ENCODE measurements at places on chromosomes 7 and 10. TPM values are rescaled to one million over a fixed set of nuclear protein-coding genes. Genes with fewer than 3 reads are reported as not detected.

Gene TAX1BP1
- polyA plus RNA-seq = 87.9 TPM

Gene CYP3A4
- not detected for polyA plus RNA-seq

Gene CDH23
- polyA plus RNA-seq = 0.95 TPM

- no peaks in the 10 kb centered on the region for H3K4me1 ChIP-seq
- H3K4me3 ChIP-seq = no peak overlapping the region
- no peak overlapping the region for H3K27ac ChIP-seq
- H3K36me3 ChIP-seq = no peaks in the 10 kb centered on the region
- no peak for DNase-seq
Observed at GRCh38 chr7:157731126-157731525, 394.3 kb downstream of the DNAJB6 start.

DNA sequence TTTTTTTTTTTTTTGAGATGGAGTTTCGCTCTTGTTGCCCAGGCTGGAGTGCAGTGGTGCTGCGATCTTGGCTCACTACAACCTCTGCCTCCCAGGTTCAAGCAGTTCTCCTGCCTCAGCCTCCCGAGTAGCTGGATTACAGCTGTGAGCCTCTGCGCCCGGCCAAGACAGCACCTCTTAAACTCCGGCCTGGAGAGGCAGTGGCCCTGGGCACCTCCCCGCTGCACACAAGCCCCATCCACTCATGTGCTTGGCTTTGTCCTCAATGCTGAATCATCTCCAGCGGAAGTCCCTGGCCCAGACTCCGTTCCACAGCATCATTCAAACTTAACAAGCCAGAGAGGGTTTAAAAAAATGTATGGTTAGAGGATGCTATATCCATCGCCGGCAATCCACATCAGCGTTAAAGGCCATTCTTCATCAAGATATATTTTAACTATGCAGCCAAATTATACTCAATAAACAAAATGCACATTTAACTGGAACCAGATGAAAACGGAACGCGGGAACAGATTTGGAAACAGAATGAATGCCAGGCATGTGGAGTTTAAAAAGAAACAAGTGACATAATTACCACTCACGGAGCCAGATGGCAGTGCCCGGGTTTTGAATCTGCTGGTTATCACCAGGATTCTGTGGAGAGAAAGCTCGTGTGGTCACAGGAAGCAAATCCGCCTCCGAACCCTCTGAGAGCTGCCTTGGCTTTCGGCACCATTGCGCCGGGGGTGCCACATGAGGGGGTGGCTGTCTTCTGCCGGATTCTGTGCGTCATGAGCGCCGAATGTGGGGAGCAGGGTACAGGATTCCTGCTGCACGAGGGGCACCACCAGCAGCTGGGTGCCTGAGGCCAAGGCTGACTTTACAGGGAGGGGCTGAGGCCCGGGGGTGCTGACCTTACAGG is 45.6 kb upstream of the CFAP46 start:
- no peaks in the 10 kb centered on the region for H3K36me3 ChIP-seq
- no peaks in the 10 kb centered on the region for H3K4me1 ChIP-seq
- H3K4me3 ChIP-seq = no peak overlapping the region
- no peaks in the 10 kb centered on the region for H3K27me3 ChIP-seq
- no peak overlapping the region for H3K27ac ChIP-seq

DNA sequence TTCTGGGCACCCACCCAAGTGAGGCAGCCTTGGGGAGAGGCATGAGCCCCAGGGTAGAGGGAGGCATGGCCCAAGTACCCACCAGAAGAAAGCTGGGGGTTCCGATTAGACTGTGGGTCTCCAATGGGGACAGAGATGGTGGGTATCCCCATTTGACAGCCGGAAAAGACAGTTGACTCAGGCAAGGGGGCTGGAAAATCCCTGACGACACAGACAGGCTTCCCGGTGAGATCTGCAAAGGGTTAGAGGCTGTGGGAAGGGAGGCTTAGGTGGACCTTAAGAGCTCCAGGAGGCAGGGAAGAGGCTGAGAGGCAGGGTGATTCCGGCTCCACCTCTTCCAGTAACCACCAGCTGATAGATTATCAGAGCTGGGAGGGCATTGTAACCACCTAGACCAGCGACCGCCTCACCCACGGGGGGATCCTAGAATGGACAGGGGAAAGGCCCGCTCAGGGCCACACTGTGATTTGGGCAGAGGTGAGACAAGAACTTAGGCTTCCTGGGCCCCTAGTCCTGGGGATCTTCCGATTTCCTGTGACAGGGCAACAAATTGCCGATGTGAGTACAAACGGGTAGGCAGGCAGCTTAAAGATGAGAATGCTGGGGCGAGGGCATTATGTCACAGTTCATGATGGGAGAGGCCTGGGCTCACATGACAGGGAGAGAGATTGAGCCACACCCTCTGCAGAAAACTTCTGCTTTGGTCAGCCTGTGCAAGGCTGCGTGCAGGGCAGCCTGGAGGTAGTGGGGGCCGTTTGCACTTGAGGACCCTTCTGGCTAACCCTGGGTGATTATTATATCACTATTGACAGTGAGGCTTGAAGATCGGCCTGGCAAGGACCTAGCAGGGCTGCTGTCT is 5.4 kb downstream of the TBATA start:
- DNase-seq = no peak
- no peak overlapping the region for H3K27ac ChIP-seq
- H3K4me1 ChIP-seq = no peaks in the 10 kb centered on the region
- H3K27me3 ChIP-seq = no peaks in the 10 kb centered on the region
- H3K4me3 ChIP-seq = no peak overlapping the region

DNA sequence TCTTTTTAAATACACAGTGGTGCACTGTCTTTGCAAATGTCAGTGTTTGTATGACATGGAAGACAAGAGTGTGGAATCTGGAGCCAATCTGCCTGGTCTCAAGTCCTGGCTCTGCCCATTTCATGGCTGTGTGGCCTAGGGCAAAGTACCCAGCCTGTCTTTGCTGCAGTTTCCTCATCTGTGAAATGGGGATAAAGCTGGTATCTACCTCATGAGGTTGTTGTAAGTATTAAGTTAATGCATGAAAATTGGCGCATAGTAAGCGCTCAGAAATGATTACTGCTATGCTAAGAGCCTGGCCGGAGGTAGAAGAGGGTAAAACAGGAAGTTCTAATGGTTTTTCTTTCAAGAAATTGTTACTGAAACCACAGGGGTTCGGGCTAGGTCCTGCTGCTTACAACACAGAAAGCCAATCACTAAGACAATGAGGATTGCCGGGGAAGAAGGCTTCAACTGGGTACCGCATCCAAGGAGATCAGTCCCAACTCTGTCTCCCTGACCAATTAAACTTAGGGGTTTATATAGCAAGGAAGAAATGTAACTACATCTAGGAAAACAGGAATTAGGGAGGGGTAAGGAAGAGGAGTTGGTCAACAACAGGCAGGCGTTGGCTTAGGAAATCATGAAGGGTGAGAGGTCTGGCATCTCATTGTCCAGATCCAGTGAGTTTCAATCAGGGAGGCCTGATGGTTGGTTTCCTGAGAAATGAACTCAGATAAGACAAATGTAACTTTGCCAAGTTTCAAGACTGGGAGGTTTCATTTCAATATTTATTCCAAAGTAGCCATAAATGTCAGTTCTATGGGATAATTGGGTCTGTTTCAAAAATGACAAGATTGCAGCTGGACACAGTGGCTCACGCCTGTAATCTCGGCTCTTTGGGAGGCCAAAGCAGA is 57.0 kb downstream of the CHST3 start:
- H3K4me1 ChIP-seq = no peaks in the 10 kb centered on the region
- no peak for DNase-seq
- no peak overlapping the region for H3K27ac ChIP-seq
- H3K36me3 ChIP-seq = no peaks in the 10 kb centered on the region
- no peaks in the 10 kb centered on the region for H3K27me3 ChIP-seq

DNA sequence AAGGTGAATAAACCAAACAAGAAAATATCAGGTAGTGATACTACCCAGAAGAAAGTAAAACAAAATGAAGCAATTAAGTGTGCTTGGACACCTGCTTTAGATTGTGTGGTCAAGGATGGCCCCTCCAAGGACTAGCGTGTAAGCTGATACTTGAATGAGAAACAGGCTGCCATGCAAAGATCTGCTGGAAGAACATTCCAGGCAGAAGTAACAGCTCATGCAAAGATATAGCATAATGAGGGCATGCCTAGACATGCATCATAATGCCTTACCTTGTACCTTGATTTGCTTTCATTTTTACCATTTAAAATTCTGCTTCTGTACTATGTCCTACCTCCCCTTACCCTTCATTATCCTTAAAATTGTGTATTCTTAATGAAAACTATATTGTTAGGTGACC is 74.8 kb upstream of the HDAC9 start:
- no peak overlapping the region for H3K27ac ChIP-seq
- no peaks in the 10 kb centered on the region for H3K27me3 ChIP-seq
- H3K4me1 ChIP-seq = peaks cover 18% of the 10 kb centered on the region

DNA sequence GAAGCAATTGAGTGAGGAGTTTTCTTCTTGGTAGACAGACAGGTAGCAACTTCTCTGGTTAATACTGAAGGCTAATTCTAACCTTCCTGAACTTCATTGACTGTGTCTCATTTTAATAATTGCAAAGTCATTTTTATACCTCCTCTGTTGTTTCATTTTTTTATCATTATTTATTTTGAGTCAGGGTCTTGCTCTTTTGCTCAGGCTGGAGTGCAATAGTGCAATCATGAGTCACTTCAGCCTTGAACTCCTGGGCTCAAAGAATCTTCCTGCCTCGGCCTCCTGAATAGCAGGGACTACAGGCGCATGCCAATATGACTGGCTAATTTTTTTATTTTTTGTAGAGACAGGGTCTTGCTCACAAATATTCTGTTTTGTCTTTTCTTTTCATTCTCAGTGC is 45.4 kb downstream of the APBB1IP start:
- no peak for DNase-seq
- no peak overlapping the region for H3K27ac ChIP-seq
- H3K36me3 ChIP-seq = no peaks in the 10 kb centered on the region

- H3K4me1 ChIP-seq = peaks cover 3% of the 10 kb centered on the region
- H3K36me3 ChIP-seq = no peaks in the 10 kb centered on the region
- H3K27ac ChIP-seq = no peak overlapping the region
- H3K27me3 ChIP-seq = no peaks in the 10 kb centered on the region
Observed at GRCh38 chr7:73972614-73973013, 55.4 kb upstream of the ELN start.

DNA sequence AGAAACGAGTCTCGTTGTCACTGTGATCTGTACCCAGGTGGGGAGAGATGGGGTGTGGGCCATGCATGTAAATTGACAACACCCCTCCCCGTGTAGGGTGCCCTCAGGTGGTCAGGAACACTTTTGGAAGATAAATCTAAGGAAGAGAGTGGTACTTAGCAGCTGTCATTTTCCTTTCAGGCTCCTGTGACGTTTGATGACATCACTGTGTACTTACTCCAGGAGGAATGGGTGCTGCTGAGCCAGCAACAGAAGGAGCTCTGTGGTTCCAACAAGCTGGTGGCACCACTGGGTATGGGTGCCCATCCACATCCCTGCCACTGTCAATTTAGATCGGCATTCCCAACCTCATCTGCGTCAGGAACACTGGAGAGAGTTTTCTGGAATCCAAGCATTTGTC is 6.3 kb downstream of the ZNF862 start:
- no peaks in the 10 kb centered on the region for H3K4me1 ChIP-seq
- H3K27ac ChIP-seq = no peak overlapping the region
- no peaks in the 10 kb centered on the region for H3K36me3 ChIP-seq
- H3K27me3 ChIP-seq = peaks cover 20% of the 10 kb centered on the region
- no peak overlapping the region for H3K4me3 ChIP-seq
- no peak for DNase-seq

GRCh38 chr7:47771336-47771989 is 176.8 kb downstream of the PKD1L1 start:
- no peak overlapping the region for H3K4me3 ChIP-seq
- no peak overlapping the region for H3K27ac ChIP-seq
- H3K36me3 ChIP-seq = no peaks in the 10 kb centered on the region
- DNase-seq = no peak
- no peaks in the 10 kb centered on the region for H3K4me1 ChIP-seq

- H3K27me3 ChIP-seq = no peaks in the 10 kb centered on the region
- no peak for DNase-seq
- H3K36me3 ChIP-seq = no peaks in the 10 kb centered on the region
- H3K4me1 ChIP-seq = peaks cover 56% of the 10 kb centered on the region
Observed at GRCh38 chr10:63716016-63716580, 194.9 kb downstream of the REEP3 start.

All from GM23338 (cell line).